ENCODE measurements at places on chromosomes 6 and 20.

DNA sequence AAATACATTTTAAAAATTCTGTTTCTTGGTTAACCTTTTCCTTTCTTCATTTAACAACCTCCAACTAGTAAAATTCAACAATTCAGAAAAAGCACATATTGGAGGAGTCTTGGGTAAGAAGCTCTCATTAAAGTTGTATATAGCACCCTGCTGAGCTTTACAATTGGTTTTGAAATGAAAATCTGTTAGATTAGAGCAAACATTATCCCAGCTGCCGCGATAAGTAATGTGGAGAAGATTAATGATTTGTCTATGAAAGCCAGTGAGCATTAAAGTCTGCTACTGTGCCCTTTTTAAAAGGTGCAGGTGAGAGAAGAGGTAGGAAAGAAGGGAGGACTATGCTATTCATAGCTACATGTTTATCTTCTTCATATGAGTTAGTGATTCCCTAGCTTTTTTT, 201.5 kb downstream of the ZFAND3 start:
- no peak for DNase-seq

DNA sequence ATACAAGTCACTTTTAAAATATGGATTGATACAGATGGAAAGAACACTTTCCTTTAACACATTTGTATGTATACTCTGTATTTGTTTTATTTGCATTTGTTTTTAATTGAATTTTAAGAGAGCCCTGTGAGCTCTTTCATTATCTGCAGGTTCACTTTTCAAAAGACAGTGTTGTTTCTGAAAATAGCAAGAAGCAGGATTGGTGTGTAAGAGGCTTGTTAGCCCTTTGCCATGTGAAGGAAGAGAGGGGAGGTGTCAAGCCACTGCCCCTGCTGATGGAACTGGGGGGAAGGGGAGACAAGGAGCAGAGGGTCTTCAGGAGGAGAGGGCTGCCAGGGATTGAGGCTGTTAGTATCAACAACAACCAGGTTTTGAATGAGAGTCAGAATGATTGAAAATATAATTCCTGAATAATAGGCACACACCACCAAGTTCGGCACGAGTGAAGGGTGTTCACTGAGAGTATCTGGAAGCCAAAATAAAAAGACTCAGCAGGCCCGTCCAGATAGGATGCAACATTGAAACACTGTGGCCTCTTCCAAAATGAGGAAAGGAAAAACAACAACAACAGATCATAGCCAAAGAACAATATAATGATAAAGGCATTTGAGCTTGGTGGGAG, 12.6 kb upstream of the PBOV1 start:
- no peak for DNase-seq

DNA sequence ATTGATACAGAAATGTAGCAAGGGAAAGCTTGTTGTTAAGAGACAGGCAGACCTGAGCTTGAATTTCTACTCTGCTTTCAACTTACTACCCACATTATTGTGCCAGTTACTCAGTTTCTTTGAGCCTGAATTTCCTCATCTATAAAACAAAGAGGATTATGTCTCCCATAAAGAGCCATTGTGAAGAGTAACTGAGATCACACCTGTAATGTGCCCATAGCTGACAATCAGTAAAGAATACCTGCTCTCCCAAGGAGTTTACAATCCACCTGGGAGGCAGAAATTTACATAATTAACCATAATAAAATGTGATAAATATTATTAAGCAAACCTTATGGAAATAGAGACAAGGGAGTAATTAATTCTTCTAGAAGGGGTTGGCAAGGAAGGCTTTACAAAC, 204.9 kb downstream of the EPM2A start:
- no peak for DNase-seq

GRCh38 chr6:158499601-158500000, 60.3 kb upstream of the TMEM181 start:
- no peak for DNase-seq

DNA sequence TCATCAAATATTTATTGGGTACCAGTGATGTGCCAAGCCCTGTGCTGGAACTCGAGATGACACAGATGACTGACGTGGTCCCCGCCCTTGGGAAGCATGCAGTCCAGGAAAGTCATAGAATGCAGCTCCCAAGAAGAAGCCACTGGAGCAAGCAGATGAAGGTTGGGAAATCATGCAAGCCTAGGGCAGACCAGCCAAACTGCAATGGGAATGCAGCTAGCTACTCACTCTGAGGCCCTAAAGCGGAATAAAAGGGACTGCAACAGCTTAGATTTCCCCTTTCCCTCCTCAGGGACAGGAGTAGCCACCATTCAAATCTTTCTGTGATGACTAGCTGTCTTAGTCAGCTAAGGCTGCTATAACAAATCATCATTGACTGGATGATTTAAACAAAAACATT, 152.2 kb downstream of the MAFB start:
- DNase-seq, result no peak

DNA sequence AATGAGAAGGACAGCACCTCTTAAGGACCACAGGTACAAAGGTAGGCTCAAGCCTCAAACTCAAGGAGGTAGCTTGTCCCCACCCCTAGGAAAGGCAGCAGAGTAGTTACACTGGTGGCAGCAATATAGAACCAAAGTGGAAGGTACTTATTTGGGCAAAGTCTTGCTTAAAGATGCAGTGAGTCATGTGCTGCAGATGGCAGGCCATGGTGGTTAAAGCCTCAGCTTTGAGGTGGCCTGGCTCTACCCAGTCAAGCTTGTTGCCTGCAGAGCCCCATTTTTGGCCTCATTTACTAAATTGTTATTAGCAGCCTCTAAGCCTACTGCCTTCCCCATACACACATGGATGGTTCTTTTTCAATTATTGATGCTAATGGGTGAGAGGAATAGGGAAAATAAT, 146.0 kb downstream of the ELOVL4 start:
- no peak for DNase-seq

Data from choroid plexus epithelial cell (primary cell).